ENCODE measurements at places on chromosomes 7 and 10.

DNA sequence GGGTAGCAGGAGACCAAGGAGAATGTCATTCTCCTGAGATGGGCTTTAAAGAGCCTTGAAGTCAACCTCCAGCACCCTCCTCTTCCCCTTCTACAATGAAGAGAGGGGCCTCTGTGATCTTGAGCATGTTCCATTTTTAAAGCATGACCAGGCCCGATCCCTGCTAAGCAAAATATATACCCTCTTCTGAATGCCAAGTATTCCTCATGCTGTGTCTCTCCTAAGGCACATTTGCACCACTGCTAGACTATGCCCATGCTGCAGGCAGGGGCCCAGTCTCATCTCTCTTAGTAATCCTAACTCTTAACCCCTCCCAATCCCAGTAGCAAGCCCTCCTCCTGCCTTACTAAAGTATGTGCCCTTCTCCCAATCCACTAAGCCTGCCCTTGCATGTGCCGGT, 18.4 kb downstream of the SORBS1 start:
- DNase-seq = no peak

GRCh38 chr7:16135658-16136057, 285.7 kb downstream of the CRPPA start:
- DNase-seq = no peak

- no peak for DNase-seq
Measured at GRCh38 chr7:85673876-85674275, 487.0 kb upstream of the SEMA3D start.

DNA sequence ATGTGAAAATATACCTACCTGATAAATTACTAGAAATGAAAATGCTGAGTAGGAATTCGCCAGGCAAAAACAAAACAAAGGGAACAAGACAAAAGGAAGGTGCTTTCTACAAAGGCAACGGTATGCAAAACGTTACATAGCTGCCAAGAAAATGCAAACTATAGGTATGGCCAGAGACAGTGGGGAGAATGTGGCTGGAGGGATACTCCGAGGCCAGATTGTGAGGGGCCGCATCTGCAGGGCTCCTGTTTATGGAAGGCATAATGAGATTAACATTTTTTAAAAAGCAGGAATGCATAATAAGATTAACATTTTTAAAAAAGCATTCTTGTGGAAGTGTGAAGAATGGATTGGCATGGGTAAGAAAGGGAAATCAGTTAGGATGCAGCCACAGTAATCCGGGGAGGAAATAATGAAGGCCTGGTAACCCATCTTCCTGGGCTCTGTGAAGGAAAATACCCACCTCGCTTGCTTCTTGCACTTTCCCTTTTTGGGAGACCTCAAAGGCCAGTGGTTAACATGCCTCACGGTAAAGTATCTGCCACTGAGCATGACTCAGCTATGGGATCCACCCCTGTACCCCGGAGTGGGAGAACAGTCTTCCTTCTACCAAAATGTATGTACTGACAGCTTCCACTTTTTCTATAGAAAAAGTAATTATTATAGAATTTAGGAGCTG, 145.8 kb upstream of the LRRN3 start:
- no peak for DNase-seq

DNA sequence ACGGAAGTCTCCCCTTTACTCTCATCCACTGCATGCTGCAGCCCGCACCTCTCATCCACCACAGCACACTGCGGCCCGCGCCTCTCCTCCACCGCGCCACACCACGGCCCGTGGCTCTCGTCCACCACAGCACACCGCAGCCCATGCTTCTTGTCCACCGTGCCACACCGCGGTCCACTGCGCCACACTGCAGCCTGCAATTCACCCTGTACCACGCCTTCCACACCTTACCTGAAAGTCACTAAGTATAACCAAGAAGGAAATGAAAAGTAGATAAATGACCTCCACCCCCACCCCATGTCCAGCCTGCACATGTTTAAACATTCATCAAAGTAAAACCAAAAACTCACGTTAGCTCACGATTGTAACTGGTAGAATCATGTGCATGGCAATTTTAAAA, 176.1 kb downstream of the DIP2C start:
- no peak for DNase-seq

- DNase-seq = no peak
Measured at GRCh38 chr7:25109276-25109675, 15.8 kb downstream of the CYCS start.

DNA sequence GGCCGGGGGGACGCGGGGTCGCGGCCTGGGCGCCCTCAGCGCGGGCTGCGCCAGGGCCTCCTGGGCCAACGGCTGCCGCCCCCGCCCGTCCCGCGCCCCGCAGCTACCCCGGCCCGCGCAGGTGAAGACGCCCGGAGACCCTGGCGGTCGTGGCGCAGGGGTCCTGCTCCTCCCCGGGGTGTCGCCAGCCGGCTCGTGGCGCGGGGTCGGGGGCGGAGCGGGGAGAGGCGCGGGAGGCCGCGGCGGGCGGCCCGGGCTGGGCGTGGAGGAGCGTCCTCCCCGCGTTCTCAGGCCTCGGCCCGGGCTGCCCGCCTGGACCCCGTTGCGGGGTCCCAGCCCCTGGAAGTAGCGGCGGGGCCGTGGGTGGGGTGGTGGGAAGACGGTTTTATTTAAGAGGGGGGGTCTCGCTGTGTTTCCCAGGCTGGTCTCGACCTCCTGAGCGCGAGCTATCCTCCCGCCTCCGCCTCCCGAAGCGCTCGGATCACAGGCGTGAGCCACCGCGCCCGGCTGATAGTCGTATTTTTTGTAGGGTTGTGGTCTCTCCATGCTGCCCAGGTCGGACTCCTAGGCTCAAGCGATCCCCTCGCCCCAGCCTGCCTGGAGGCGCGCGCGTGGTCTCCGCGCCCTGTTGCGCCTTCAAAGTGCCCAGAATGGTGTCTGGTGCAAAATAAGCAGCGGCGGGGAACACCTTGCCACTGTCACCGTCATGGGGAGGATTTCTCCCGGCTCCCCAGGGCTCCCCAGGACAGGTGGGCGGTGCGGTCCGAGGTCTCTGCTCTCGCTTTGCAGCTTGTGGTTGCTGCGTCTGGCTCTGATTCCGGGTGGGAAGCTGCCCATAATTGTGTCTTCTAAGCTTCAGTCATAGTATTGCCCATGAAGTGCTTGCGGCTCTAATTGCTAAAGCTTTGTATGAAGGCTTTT, 15.3 kb upstream of the SUN1 start:
- DNase-seq = peak; percentile 32

GRCh38 chr7:132933072-132933458, 148.8 kb downstream of the CHCHD3 start:
- DNase-seq = no peak

GRCh38 chr7:142784716-142785115, 13.9 kb downstream of the PRSS2 start:
- DNase-seq = no peak

GRCh38 chr7:45001138-45001694, 1.2 kb downstream of the CCM2 start:
- DNase-seq = no peak

DNA sequence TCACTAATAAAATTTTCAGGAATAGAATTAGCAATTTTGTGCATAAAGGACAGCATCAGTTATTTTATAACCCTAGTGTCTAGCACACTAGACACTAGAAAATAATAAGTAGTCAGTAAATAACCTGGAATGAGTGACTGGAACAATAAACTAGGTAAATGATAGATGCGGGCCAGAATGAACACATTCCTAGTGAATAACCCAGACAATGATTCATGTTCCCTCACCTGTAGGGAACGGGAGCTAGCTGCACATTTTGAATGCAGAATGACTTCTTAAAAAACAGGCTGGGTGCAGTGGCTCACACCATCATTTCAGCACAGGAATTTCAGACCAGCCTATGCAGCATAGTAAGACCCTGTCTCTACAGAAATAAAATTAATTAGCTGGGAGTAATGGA, 3.2 kb upstream of the ATOH7 start:
- DNase-seq = no peak

DNA sequence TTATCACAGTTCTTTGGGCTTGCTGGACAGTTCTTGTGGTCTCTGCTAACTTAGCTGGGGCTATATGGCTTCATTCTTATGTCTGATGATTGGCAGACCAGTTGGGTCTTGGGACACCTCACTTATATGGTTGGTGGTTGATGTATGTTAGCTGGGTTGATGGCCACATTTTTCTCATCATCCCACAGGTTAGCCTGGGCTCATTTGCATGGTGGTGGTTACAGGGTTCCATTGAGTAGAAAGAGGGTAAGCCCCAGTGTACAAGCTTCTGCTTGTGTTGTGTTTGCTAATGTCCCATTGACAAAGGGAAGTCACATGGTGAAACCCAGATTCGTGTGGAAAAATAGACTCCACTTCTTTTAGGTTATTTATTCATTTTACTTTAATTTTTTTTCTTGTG, 40.6 kb downstream of the TMEM60 start:
- no peak for DNase-seq

DNA sequence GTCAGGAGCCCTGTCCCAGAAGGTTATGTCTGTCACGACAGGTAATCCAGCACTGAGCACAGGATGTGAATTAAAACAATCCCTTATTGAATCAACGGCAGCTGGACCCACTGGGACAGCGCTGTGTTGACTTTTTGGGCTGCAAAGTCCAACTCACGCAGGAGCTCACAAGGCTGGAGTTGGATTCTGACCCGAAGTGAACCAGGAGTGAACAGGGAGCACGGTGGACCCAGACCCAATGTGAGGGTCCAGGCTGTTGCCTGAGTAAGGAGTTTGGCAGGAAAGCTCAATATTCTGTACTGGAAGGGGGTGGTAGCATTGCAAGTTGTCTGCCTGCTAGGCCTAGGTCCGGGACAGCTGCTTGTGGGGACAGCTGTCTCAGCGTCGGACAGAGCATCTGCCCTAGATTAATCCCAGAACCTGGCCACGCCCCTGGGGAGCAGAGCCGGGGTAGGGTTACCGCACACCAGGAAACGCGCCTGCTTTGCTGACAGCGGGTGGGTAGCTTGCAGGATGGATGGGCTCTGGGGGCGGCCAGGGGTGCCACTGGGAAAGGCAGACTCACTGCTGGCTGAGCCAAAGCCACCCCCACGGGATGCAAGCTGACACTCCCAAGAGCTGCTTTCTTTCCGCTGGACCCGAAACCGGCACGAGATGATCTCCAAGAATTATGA, 24.0 kb downstream of the COL26A1 start:
- DNase-seq = no peak

GRCh38 chr10:98244586-98244985, 23.4 kb downstream of the LOXL4 start:
- DNase-seq = no peak

DNA sequence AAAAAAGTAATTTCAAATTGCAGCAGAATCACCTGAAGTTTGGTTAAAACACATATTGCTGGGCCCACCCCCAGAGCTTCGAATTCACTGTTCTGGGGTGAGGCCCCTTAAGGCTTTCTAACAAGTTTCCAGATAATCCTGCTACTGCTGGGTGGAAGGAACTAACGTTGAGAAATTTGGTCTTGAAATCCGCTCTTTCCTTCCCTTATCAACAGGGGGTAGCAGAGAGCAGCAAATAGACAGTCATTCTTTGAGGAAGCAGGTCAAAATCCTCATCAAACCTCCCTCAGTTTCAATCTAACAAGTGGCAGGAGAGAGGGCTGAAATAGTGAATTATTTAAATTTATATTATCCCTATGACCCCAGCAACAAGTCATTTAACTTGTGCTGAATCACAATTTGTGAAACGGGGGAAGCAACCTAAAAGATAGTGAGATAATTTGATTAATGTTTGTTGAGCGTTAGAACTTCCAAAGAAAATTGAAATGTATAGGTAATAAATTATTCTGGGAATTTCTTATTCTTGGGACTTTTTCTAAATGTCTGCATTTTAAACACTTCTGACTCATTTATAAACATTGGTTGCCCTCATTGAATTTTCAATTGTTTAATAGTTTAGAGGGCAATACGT, 21.7 kb upstream of the MALSU1 start:
- no peak for DNase-seq

DNA sequence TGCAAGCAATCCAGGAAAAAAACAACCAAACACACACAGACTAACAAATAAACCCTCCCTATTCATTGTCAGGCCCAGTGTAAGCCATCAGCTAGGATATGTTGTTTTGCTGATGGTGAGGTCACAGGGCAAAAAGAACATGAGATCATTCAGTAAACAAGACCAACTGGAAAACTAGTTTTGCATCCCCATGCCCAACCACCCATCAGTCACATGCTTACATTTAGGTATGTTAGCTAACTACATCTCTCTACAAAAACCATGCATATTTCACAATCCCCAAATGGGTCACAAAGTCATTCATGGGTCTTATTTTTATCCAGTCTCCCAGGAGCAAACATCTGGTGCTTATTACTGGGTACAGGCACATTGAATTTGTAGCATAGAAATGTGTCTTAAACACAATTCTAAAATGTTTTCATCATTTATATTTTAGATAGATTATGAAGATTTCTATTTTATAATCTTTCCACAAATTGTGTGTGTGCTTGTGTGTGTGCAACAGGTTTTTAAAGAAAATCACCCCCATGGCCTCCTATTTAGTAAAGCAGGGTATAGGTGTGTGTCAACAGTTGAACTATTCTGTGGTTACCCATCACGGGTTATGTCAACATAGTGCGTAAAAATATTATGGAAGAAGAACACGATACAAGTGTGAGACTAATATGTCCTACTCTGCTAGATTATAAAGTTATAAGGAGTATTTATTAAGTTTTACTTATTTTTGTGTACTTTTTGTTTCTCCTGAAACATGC, 103.8 kb upstream of the AKR1E2 start:
- DNase-seq = no peak

DNA sequence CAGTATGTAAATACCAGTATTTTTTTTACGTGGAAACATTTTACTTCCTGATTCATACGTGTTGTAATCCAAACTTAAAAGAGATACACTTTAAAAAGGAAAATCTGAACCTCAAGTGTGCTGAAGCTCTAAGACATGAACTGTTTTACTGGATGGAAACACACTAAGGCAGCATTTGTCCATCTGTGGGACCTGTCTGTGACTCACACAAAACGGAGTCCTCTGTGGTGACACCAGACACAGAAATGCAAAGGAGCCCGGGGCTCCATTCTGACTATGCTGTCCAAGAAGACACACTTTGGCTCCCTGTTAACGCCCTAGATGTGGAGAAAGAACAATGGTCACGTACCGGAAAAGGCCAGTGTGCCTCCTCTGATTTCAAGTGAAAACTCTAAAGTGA, 23.9 kb downstream of the RNF133 start:
- no peak for DNase-seq

GRCh38 chr10:14010101-14010558, 320.6 kb downstream of the FRMD4A start:
- no peak for DNase-seq

DNA sequence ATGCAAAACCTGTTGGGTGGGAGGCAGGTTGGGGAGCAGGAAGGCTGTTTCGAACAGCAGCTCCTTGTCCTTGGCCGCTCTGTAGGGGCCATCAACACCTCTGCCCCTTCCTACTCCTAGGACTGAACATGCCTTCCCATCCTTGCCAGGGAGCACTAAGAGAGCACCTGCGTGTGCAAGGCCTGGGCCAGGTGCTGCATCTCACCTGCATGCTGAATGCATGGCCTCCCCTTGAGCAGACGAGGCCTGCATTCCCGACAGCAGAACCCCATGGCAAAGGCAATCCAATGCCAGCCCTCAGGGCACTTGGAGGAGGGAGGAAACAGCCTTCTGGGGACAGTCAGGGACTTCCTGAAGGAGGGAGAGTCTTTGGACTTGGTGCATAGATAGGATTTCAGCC, 11.0 kb downstream of the VSIR start:
- no peak for DNase-seq

Data from activated naive CD4-positive, alpha-beta T cell (primary cell).